ENCODE measurements at places on chromosomes 16 and 17.
A peak's percentile ranks its signal among the peaks of the same experiment; 100 is the strongest.

- DNase-seq: peak; percentile 8
These were observed 224.2 kb downstream of the BCAS3 start for GRCh38 chr17:60901806-60902205.

DNA sequence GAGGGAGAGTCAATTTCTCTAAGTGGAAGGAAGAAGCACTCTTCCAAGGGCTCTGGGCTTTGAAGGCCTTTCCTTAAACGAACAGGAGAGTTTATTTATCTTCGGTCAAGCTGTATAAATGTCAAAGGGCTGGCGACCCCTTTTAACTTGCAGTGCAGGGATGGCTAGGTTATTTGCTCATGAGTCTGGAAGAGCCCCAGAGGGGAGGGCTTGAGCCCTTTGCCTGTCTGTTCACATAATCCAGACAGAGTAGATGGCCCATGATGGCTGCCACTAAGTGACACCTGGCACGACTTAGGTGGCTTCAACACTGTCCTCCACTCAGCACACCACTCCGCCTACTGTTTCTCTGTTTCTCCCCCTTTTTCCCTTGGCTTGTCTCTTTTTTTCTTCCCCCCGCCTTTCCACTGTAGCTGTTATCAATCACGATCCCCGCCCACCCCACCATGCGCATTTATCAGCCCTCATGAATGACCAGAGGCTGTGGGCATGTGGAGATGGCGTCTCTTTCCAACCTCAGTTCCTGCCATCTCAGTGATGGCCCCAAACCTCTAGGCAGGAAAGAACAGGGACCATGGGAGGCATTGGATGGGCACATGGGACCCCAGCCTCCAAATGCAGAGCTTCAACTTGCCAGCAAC lies 408.7 kb upstream of the TNRC6C start:
- DNase-seq: no peak

GRCh38 chr17:40827746-40828453 lies 5.5 kb upstream of the KRT10 start:
- DNase-seq: no peak

DNA sequence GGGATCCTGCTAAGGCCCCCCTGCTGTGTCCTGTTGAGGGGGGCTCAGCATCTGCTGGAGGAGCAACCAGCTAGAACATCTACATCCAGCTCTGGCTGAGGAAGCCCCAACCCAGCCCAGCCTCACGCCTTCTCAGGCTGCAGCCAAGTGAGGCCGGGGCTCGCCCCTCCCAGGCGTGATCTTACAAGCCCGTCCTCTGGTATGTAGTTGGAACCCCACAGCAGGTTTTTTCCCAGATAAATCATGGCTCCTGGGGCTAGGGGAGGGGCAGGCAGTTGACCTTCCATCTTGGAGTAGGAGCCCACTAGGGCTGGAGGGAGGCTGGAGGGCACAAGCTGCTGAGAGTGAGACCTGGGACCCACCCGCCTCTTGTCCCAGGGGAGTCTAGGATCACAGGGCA lies 4.7 kb downstream of the FAM83G start:
- no peak for DNase-seq

DNA sequence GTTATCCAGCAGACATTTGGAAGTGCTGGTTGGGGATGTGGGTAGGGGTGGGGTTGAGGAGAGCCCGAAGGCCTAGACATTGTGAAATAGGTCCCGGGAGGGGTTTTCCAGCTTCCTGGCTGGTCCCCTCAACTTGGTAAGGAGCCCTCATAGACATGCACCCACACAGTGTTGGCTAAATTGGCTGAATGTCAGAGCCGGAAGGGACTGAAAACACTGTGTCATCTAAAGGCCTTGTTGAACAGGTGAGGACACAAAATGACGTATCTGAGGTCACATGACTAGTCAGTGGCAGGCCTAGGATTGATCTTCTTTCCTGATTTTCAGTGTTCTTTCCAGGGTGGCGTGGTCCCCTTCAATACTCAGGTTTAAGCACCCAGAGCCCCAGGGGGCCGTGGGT lies 27.6 kb downstream of the ITGB3 start:
- DNase-seq: no peak

DNA sequence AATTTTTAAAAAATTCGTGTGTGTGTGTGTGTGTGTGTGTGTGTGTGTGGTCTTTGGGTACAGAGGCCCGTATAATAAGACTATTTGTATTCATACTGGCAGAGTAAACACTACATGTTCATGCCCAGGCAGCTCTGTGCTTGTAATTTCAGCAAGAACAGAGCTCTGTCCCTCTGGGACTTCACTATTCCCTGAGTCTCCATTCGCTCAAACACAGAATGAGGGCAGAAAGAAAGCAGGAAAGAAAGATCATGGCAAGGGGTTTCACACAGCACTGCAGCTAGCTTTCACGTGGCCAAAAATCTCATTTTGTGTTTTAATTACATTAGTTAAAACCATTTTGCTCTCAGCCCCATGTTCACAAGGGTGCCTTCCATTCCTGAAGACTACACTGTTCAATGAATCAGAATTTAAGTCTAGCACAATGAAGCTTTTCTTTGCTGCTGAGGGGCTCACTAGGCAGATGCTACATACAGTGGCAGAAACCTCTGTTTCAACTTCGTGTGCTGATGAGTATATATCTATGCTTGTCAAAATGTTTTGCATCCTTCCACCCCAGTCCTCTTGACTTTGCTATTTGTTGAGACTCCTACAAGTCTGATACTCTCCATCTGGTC lies 198.4 kb upstream of the C17orf78 start:
- no peak for DNase-seq

DNA sequence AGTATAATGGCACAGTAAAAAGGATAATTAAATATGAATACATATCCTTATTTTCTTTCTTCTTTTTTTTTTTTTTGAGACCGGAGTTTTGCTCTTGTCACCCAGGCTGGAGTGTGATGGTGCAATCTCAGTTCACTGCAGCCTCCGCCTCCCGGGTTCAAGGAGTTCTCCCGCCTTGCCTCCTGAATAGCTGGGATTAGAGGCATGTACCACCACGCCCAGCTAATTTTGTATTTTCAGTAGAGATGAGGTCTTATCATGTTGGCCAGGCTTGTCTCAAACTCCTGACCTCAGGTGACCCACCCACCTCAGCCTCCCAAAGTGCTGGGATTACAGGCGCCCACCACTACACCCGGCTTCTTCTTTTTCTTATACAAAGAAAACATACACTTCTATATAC lies 12.0 kb downstream of the GABARAPL2 start:
- DNase-seq: no peak

GRCh38 chr17:30378825-30379302 lies at the start of gene CPD:
TSS of gene CPD (plus strand) at chr17:30378927. CDS start at chr17:30378981, 54 bp downstream.
- DNase-seq: peak; percentile 55

- no peak for DNase-seq
These were observed 18.1 kb upstream of the NPTX1 start for GRCh38 chr17:80494547-80494946.

GRCh38 chr16:10242097-10242496 lies 59.9 kb upstream of the GRIN2A start:
- no peak for DNase-seq

- DNase-seq: peak; percentile 73
These were observed 343.0 kb upstream of the DYNLRB2 start for GRCh38 chr16:80197741-80198201.

GRCh38 chr16:46638947-46639925 lies 18.1 kb upstream of the SHCBP1 start:
- no peak for DNase-seq

DNA sequence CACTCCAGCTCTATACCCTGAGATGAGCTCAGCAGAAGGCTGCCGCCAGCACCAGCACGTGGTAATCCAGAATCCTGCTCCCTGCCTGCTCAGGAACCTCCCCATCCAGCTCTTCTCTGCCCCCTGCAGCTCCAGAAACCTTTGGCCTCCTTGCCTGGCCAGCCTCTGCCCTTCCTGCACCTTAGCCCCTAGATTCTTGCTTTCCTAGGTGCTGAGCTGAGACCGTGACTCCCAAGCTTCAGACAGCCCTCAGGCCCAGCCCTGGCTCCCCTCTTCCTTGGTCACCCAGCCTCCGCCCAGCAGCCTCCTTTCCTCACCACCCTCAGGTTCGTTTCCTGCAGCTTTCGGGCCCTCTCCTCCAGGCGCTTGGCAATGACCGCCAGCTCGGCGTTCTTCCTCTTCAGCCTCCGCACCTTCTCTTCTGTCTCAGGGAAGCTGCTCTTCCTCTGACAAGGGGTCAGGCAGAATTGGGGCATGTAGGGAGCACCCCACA lies 2.6 kb downstream of the TSPOAP1 start:
- no peak for DNase-seq

DNA sequence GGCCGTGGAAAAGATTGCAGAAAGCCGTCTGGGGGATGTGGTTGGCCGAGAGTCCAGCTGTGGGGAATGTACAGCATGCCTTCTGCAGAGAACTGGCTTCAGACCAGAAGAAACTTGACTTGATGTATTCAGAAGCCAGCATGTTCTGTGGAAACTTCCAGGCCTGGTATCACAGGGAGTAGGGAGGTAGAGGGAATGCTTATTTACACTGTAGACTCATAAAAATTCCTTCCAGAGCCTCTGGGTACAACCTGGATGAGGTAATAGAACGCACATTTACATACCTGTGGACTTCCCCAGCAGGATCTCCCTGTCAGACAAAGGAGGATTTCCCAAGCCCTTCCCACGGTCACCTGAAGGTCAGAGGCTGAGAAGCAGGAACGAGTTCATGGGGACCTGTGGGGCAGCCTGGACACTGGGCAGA lies 11.8 kb upstream of the GAS7 start:
- DNase-seq: peak; percentile 20

- DNase-seq: no peak
These were observed 5.4 kb upstream of the TOP2A start for GRCh38 chr17:40422990-40423633.

DNA sequence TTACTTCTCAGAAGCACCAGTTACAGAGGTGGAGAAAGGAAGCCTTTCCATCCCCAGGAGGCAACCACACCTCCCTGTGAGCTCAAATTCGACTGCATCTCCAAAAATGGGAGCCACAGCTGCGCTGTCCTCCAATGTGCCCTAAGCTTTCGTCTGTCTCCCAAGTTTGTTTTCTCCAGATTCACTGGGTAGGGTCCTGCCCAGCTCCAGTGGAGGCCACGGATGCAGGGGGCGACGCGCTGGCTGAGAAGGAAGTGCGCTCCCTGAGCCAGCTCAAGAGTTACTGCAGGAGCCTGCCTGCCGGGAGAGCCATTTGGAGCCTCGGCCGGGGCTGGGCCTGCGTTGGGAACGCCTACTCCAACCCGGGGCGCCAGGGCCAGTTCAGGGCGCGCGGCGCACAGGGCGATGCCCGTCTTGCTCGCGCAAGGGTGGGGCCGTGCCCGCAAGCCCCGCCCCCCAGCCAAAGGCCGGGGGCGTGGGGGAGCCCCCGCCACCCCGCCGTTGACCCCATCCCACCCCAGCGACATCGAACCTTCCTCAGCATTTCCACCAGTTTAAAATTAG lies 19.5 kb downstream of the SIAH1 start:
- DNase-seq: no peak

- DNase-seq: no peak
These were observed 2.2 kb upstream of the ICAM2 start for GRCh38 chr17:64022611-64023063.

GRCh38 chr17:72474719-72475477 lies 354.1 kb downstream of the SOX9 start:
- no peak for DNase-seq

- DNase-seq: no peak
These were observed 7.9 kb downstream of the MAPK8IP3 start for GRCh38 chr16:1713933-1714332.

GRCh38 chr17:50060951-50061712 lies 5.2 kb downstream of the ITGA3 start:
- no peak for DNase-seq

- DNase-seq: no peak
These were observed 34.4 kb downstream of the CMIP start for GRCh38 chr16:81478876-81479511.

GRCh38 chr16:56525236-56525635 lies 5.4 kb upstream of the BBS2 start:
- DNase-seq: no peak

- no peak for DNase-seq
These were observed 426.2 kb upstream of the EEF2KMT start for GRCh38 chr16:5523829-5524228.

- peak; percentile 10 for DNase-seq
These were observed 618.8 kb upstream of the CDH11 start for GRCh38 chr16:65740711-65741110.

Data from GM04503 (cell line).